Activated CD4-positive, alpha-beta T cell treated with anti-CD3 and anti-CD28 coated beads, Interleukin-2, amount 50 U/mL, for 48 hours (primary cell): ENCODE measurements at places on chromosomes 3 and 15.
A peak's percentile ranks its signal among the peaks of the same experiment; 100 is the strongest.

GRCh38 chr3:105809208-105809888 is 59.5 kb downstream of the CBLB start:
- no peak for DNase-seq

GRCh38 chr3:129025108-129025507 is 24.0 kb downstream of the EFCC1 start:
- DNase-seq: no peak

DNA sequence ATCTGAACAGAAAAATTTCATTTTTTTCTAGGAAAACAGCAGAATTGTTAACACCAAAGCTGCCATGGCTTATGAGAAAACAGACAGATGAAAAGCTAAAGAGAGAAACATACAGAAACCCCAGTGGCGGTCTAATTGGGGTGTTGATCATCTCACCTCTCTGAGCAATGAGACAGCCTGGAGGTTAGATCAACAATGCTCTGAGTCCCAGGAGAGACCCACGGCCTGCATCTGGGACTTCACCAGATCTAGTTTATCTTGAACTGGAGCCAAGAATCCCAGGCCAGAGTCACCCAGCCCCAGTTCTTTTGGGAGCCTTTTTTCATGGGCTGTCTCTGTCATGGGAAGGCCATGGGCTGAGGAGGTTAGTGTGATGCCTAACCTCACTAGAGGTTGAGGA is 3.5 kb upstream of the GALNT15 start:
- DNase-seq: no peak

DNA sequence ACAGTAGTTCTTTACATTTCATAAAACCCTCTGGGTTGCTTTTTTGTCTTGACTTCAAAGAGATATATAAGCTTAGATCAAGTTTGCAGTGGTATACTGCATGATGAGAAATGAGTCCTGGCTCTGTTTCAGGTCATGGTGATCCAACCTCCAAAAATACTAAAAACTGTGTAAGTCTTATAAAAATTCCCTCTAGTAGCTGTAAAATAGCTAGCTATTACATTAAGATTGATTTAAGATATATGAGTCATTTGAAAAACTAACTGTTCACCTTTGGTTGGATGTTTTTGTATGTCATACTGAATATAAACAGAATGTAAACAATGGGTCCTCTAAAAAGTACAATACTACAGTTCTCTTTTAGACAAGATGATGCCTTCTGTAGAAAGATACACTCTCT is 879.2 kb downstream of the ROBO1 start:
- no peak for DNase-seq

GRCh38 chr3:178517665-178518334 is 18.4 kb upstream of the KCNMB2 start:
- DNase-seq: no peak

DNA sequence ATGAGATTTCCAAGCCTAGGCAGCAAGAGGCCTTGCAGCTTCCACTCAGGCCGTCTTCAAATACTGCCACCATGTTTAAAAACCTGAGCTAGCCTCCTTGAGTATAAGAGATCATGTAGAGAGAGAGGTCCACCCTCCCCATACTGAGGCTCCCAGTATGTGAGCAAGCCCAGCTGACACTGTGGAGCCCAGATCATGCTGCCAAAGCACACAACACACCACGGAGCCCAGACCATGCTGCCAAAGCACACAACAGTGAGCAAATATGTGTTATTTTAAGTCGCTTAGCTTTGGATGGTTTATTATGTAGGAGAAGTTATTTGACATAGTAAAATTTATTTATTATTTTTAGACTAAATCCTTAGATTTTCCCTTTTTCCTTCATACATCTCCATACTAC is 333.7 kb downstream of the CTNNB1 start:
- DNase-seq: no peak

DNA sequence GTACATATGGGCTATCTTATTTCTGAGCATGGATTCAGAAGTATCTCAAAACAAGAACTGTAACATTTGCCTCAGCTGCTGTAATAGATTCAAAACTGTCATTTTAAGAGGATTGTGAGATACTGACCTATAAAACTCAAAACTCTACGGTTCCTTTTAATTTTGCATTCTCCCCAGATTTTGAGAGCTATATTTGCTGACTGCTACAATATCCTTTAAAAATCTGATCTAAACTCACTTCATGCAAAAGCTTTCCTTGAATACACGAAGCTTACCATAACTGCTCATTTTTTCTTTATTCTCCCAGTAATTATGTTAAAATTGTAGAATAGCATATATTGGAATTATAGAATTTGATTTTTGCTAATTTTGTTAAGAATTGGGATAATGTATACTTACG is 158.7 kb upstream of the ROBO1 start:
- no peak for DNase-seq

- no peak for DNase-seq
Measured at GRCh38 chr3:173622166-173622565, 224.6 kb downstream of the NLGN1 start.

DNA sequence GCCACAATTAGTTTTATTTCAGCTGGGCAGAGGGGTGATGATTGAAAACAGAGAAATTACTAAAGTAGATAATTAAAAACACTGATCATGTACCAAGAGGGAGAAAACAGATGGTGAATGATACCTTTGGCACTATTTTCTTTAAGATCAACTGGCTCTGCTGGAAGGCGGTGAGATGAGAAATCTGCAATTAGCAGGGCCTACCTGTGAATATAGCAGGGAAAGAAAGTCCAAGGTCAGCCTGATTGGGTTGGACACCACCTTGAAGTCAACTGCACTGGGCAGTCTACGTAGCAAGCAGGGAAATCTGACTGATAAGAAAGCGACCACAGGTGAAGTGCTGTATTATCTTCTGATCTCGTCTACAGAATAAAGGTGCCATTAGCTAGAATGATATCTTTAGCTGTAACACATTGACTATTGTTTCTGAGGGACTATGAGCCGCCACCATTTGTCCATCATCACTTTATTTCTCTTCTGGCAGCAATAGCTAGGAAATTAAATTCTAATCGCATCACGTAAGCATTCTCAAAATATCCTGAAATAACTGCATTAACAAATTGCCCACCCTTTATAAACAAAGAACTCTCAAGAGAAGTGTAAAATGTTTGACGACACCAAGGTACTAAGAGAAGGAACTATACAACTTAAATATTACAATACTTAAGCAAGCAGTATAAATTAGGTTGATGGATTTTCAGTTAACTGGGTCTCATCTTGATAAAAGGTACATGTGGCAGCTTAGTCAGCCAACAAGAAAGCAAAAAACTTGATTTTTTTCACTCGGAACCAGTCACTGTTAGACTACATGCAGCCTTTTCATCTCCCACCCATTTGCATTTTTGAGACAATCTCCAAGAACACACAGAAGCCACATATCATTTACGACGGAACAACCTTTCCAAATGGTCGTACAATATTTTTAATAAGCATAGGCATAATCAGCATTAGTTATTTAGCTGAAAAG is 1.3 kb downstream of the NEDD4 start:
- no peak for DNase-seq

GRCh38 chr3:128486205-128486628 is 6.8 kb downstream of the GATA2 start:
- DNase-seq: no peak

DNA sequence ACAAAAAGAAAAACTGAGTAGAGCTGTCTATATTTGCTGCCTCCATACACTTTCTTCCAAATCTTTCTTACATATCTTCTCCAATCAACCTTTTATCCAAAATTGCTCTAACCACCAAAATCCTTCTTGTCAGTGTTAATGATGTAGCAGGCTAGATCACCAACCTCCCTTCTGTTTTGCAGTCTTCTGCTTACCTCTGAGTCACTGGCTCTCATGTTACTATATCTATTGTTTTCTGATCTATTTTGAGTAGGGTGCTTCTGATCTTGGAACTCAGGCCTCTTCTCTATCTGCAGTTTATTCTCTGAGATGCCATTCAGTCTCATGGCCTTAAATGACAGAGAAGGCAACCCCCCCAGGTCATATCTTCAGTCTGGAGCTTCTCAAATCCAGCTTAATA is 26.3 kb upstream of the AADAC start:
- no peak for DNase-seq

DNA sequence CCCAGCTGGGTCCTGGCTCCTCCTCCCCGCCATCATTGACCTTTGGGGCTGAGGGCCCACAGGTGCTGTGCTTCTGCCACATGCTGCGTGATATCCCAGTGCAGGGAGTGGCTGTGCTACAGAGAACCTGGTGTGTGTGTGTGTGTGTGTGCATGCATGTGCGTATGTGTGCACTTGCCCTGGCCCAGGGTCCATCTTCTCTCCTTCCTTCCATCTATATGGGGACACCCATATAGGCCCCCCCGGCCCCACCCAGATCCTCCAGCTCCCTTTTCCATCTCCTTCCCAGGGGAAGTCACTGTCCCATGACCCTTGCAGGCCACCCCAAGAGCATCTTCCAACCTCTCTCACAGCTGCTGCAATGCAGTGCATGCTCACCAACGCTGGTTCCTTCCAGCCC is 12.6 kb downstream of the RASGRF1 start:
- no peak for DNase-seq

DNA sequence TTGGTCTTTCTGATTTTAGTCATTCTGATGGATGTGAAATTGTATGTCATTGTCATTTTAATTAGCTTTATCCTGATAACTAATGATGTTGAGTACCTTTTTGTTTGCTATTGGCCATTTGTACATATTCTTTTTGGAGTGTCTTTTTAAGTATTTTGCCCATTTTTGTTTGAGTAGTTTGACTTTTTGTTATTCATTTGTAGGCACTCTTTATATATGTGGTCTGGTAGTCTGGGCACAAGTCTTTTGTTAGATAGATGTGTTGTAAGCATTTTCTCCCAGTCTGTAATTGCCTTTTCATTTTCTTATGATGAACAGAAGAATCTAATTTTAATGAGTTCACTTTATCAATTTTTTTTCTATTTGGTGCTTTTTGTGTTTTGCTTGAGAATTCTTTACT is 14.6 kb downstream of the GPR160 start:
- no peak for DNase-seq

DNA sequence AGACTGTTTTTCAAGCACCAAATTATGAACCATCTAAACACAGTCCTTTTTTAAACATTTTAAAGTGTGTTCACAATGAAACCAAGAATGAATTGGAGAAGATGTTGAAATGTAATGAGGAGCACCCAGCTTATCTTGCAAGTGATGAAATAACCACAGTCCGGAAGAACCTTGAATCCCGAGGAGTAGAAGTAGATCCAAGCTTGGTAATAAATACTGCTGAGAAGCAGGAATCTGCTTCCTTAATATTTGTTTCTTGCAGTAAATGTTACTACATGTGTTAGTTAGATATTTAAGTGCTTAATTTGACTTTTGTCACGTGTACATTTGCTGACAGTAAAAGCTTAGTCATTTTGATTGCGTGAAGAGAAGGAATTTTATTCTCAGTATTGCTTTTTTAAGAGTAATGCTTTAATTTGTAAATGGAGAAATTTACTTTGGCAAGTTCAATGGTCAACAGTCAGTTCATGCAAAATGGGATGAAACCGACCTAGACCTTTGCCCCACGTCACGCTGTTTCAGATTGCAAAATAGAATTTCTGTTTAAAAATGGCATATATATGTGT is 69.8 kb downstream of the OPA1 start:
- no peak for DNase-seq

GRCh38 chr3:46184469-46184868 is 23.6 kb downstream of the CCR1 start:
- DNase-seq: no peak

- no peak for DNase-seq
Measured at GRCh38 chr3:175007306-175007705, 148.2 kb downstream of the NAALADL2 start.

DNA sequence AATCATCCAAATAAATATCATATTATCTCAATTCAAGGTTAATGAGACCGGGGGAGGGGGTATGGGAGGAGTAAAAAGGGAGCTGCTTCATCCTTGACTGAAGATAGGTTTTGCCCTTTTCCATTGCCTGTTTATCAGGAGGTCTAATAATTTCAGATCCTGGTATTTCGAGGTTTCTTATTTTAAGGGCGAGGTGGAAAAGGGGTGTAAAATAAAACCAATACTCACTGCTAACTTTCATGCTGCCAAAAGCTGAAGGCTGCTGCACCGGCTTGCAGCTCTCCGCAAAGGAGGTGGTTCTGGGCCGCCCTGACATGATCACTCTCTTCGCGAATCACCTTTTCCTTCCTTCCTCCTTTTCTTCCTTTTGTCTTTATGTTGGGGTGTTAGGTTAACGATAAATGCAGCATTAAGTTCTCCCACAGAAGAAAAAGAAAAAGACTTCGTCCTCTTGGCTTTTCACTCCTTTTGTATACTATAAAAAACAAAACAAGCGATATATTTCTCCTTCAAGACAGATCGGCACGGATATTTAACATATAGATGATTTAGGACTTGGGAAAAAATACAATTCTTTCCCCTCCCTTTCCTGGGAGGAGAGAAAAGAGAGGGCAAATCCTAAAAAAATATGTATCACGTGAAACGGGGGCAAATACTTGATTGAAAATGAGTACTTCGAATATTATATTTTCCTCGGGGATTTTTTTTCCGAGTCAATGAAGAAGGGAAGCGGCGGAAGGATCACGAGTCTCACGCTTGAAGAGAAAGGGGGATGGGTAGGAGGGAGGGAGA is 932 bp downstream of the GSK3B start:
- DNase-seq: peak; percentile 25

GRCh38 chr3:48407542-48408099 is 22.3 kb downstream of the PLXNB1 start:
- DNase-seq: no peak

DNA sequence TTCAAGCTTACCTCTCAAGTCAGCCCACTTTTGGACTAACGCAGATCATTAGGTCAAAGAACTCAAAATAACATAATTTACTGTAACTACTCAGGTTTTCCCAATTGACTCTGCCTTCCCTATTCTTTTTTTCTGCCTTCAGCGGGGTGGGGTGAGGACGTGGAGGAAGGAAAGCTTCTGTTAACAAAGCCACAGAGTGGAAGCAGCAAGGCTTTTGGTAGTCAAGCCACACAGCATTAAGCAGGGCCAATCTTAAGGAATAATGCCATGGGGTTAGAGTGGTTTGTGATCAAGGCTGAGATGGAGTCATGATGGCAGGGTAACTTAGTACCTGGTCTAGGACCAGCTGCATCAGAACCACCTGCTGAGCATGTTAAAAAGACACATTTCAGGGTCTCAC is 277.5 kb downstream of the TIGIT start:
- DNase-seq: no peak

- DNase-seq: no peak
Measured at GRCh38 chr15:84835661-84836337, 18.6 kb downstream of the ALPK3 start.

DNA sequence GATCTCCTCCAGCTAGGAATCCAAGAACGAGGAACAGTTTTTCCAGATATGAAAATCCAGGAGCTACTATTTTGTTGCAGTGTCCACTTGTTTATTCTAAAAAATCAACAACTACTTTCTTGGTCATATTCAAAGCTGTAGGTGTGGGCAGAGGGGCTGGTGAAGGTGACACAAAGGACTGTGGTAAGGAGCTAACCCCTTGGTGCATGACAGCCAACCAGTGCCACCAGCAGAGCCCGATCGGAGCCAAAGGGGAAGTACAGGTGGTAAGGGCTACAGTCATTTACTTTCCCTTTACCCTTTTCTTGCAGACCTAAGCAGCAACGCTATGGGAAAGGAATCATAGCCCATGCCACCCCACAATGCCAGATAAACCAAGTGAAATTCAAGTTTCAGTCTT is 30.7 kb downstream of the PLA1A start:
- DNase-seq: peak; percentile 39

- no peak for DNase-seq
Measured at GRCh38 chr3:156681002-156681401, 6.6 kb downstream of the TIPARP start.
